ENCODE measurements at places on chromosomes 5 and 9. TPM values are rescaled to one million over a fixed set of nuclear protein-coding genes. Genes with fewer than 3 reads are reported as not detected.

ADAMTSL2 gene
- not detected for total RNA-seq

CSF2 gene
- total RNA-seq = not detected

NTNG2 gene
- total RNA-seq = 0.07 TPM

PRXL2C gene
- total RNA-seq = 5.5 TPM

AGPAT2 gene
- total RNA-seq = 36.9 TPM

PCDHA13 gene
- not detected for total RNA-seq

OTP gene
- total RNA-seq = not detected

PCDHGB4 gene
- total RNA-seq = 2.2 TPM

TMEM252 gene
- total RNA-seq = not detected

CDX1 gene
- not detected for total RNA-seq

CMYA5 gene
- total RNA-seq = 0.09 TPM

PCDHGA1 gene
- total RNA-seq = 0.28 TPM

CPEB4 gene
- 16.2 TPM for total RNA-seq

C9orf85 gene
- total RNA-seq = 12.9 TPM

SERF1A gene
- 9.3 TPM for total RNA-seq

ABLIM3 gene
- 7.6 TPM for total RNA-seq

PCDHGA3 gene
- total RNA-seq = 0.14 TPM

PLPP6 gene
- 9.4 TPM for total RNA-seq

CCL21 gene
- total RNA-seq = not detected

LCN1 gene
- not detected for total RNA-seq

F12 gene
- 14.4 TPM for total RNA-seq

PHAX gene
- total RNA-seq = 32.7 TPM

ACOT12 gene
- total RNA-seq = not detected

CTXN3 gene
- total RNA-seq = not detected

PCDHGB6 gene
- total RNA-seq = 1.1 TPM

FGD3 gene
- 1.5 TPM for total RNA-seq

TMEM250 gene
- total RNA-seq = 58.1 TPM

BNC2 gene
- 0.74 TPM for total RNA-seq

AMBP gene
- total RNA-seq = not detected

TMEM141 gene
- 163 TPM for total RNA-seq

WASHC1 gene
- 2.9 TPM for total RNA-seq

ENHO gene
- not detected for total RNA-seq

CARD19 gene
- 75.9 TPM for total RNA-seq

TEX48 gene
- not detected for total RNA-seq

RAB3C gene
- total RNA-seq = not detected

IL13 gene
- total RNA-seq = not detected

ZNF883 gene
- total RNA-seq = 5.9 TPM

ELOVL7 gene
- total RNA-seq = 3.2 TPM

SVEP1 gene
- 0.19 TPM for total RNA-seq

KIF27 gene
- total RNA-seq = 1.8 TPM

DDX4 gene
- total RNA-seq = not detected

FAM200C gene
- 2.8 TPM for total RNA-seq

CXCL14 gene
- total RNA-seq = 8.5 TPM

PPP3R2 gene
- not detected for total RNA-seq

TIMD4 gene
- total RNA-seq = not detected

DRD1 gene
- not detected for total RNA-seq

TRPM3 gene
- not detected for total RNA-seq

PCDHAC2 gene
- 1.1 TPM for total RNA-seq

CEL gene
- 1.5 TPM for total RNA-seq

AK1 gene
- total RNA-seq = 26.3 TPM

SPATA31E1 gene
- total RNA-seq = not detected

MEIKIN gene
- total RNA-seq = not detected

DOLPP1 gene
- 16.2 TPM for total RNA-seq

PRDM9 gene
- not detected for total RNA-seq

BTNL3 gene
- not detected for total RNA-seq

MYOT gene
- not detected for total RNA-seq

SPATA31A3 gene
- total RNA-seq = not detected

PCDHA1 gene
- total RNA-seq = 0.14 TPM

SHISAL2B gene
- not detected for total RNA-seq

Data from airway epithelial cell (primary cell).